ENCODE measurements at places on chromosomes 2 and 18. TPM values are rescaled to one million over a fixed set of nuclear protein-coding genes. Genes with fewer than 3 reads are reported as not detected.
A peak's percentile ranks its signal among the peaks of the same experiment; 100 is the strongest.

HES6 gene
- total RNA-seq: 3.3 TPM

LGALSL gene
- total RNA-seq: 1.3 TPM

GRCh38 chr18:57727952-57728807, 74.9 kb downstream of the ATP8B1 start:
- no peak overlapping the region for H3K4me3 ChIP-seq
- no peak for DNase-seq
- H3K36me3 ChIP-seq: peaks cover 5% of the 10 kb centered on the region
- H3K27me3 ChIP-seq: no peaks in the 10 kb centered on the region
- H3K4me1 ChIP-seq: no peaks in the 10 kb centered on the region
- H3K27ac ChIP-seq: no peak overlapping the region

DNA sequence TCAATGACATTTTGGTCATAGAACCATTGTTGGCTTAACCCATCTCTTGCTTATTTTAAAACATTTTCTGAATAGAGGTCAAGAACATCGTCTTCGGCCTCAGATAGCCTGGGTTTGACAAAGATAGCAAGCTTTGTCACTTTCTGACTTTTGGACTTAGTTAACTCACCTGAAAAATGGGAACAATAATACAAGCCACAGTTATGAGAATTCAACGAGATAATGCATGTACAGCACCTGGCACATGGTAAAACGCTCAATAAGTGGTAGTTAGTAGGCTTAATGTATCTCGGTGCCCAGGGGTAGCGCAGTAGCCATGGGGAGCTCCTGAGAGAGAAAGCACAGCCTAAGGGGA, 446 bp upstream of the COPS7B start:
- H3K27ac ChIP-seq: peak overlapping the region; percentile 88
- H3K4me3 ChIP-seq: peak overlapping the region; percentile 79
- no peak for DNase-seq
- peaks cover 67% of the 10 kb centered on the region for H3K4me1 ChIP-seq
- H3K27me3 ChIP-seq: no peaks in the 10 kb centered on the region

DNA sequence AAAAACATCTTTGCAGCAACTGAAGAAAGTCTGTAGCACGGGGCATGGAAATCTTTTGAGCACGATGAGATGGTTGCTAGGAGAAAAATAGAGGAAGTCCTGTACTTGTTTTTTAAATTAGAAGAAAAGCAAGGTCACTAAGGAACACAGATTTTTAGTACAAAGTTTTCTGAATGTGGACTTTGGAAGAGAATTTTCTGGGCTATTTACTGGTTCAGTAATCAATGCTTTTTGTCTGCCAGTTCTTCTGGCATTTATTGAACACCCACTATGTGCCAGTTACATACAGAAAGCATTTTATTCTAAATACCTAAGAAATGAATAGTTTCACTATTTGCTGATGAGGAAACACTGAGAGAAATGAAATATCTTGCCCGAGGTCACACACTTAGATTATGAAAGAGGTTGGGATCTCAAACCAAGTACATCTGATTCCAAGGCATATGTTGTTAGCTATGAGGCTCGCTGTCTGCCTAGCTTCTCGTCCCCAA, 15.6 kb upstream of the MAP3K20 start:
- H3K27me3 ChIP-seq: peaks cover 14% of the 10 kb centered on the region
- no peak overlapping the region for H3K27ac ChIP-seq
- no peaks in the 10 kb centered on the region for H3K4me1 ChIP-seq
- no peak overlapping the region for H3K4me3 ChIP-seq
- DNase-seq: no peak
- no peaks in the 10 kb centered on the region for H3K36me3 ChIP-seq

CTAGE1 gene
- total RNA-seq: not detected

GRCh38 chr18:56702946-56703345, 51.8 kb downstream of the WDR7 start:
- DNase-seq: peak; percentile 15
- no peak overlapping the region for H3K4me3 ChIP-seq
- H3K36me3 ChIP-seq: no peaks in the 10 kb centered on the region
- H3K4me1 ChIP-seq: no peaks in the 10 kb centered on the region

DNA sequence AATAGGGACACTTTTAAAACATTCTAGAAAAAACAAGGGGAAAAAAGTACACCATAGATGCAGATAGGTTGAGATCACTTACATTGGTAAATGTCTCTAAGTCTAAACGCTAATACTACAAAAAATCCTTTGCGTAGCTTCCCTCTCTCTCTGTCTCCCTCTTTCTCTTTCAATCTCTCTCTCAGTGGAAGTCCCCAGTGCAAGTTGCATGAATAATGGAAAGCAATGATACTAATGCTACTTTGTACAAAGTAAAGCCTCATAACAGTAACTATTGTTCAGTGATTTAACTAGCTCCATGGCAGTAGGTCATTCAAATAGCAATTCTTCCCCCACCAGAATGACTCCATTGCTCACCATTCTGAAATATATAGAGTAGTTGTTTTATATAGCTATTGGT, 12.8 kb downstream of the MEIS1 start:
- H3K27ac ChIP-seq: no peak overlapping the region
- H3K27me3 ChIP-seq: peaks cover 16% of the 10 kb centered on the region
- no peaks in the 10 kb centered on the region for H3K4me1 ChIP-seq
- no peak overlapping the region for H3K4me3 ChIP-seq
- DNase-seq: no peak

GRCh38 chr2:140178234-140178633, 1398.0 kb upstream of the NXPH2 start:
- no peak for DNase-seq
- H3K27me3 ChIP-seq: no peaks in the 10 kb centered on the region
- H3K36me3 ChIP-seq: no peaks in the 10 kb centered on the region

ZNF892 gene
- 2.7 TPM for total RNA-seq

G6PC2 gene
- total RNA-seq: not detected

GRCh38 chr2:17309741-17310339, 208.4 kb downstream of the RAD51AP2 start:
- no peaks in the 10 kb centered on the region for H3K36me3 ChIP-seq
- no peaks in the 10 kb centered on the region for H3K27me3 ChIP-seq
- H3K4me1 ChIP-seq: no peaks in the 10 kb centered on the region

GRCh38 chr18:25349926-25350487, 2.0 kb downstream of the ZNF521 start:
- peak overlapping the region; percentile 68 for H3K4me3 ChIP-seq
- H3K4me1 ChIP-seq: peaks cover 10% of the 10 kb centered on the region
- H3K27me3 ChIP-seq: peaks cover 48% of the 10 kb centered on the region
- DNase-seq: no peak

DNA sequence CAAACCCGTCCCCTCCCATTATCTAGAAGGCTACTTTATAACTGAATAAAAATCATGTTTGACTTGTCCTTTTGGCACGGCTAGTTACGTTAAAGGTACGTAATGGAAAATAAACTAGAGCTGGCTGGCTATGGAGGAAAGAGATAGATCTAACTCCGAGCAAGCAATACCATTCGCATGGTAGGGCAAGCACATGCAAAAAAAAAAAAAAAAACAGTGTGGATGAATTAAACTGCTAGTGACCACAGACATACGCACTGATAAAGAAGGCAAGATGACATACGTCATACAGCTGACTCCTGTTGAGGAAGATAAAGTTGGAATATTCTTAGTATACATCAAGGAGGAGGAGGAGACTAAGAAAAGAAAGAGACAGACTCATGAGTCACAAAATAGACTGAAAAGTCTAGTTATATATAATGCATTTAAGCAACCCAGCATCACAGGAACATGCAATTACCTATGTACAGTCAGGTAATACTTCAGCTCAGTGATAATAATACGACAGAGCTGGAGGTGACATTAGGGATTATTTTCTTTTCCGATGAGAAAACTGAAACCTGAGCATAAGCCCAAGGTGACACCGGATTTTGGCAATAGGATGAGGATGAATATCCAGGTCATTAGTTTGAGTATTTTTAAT, 37.9 kb upstream of the NARS1 start:
- peaks cover 14% of the 10 kb centered on the region for H3K36me3 ChIP-seq
- peaks cover 21% of the 10 kb centered on the region for H3K4me1 ChIP-seq
- no peak overlapping the region for H3K27ac ChIP-seq
- H3K4me3 ChIP-seq: no peak overlapping the region

POTEJ gene
- not detected for total RNA-seq

DNA sequence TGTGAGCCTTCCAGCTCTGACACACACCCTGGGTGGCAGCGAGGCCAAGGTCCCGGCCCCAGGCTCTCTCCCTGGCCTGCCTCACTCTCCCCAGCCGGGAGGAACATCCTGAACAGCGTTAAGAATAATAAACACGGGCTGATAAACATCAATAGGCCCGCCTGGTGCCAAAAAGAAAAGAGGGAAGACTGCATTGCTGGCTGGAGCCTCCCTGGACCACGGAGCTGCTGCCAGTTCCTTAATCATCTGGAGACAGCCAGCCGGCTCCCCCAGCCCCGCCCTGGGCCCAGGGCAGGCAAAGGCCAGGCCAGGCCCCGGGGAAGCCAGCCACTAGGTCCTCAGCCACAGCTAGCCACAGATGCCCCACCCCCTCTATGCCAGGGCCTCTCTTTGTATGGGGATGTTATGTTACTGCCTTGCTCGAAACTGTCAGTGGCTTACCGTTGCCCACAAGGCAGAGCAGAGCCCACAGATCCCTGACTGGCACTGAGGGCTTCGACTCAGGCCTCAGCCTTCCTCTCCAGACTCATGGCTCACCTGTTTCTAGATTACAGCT, 293.7 kb downstream of the DYSF start:
- H3K27ac ChIP-seq: no peak overlapping the region
- peaks cover 2% of the 10 kb centered on the region for H3K27me3 ChIP-seq
- H3K36me3 ChIP-seq: no peaks in the 10 kb centered on the region
- H3K4me1 ChIP-seq: no peaks in the 10 kb centered on the region
- no peak for DNase-seq

DGUOK gene
- total RNA-seq: 102 TPM

CAPN14 gene
- 0.19 TPM for total RNA-seq

- peaks cover 5% of the 10 kb centered on the region for H3K27me3 ChIP-seq
- H3K36me3 ChIP-seq: no peaks in the 10 kb centered on the region
- no peak overlapping the region for H3K27ac ChIP-seq
- H3K4me1 ChIP-seq: no peaks in the 10 kb centered on the region
- no peak overlapping the region for H3K4me3 ChIP-seq
- no peak for DNase-seq
These were observed 31.2 kb downstream of the RBM45 start for GRCh38 chr2:178143481-178143880.

DNA sequence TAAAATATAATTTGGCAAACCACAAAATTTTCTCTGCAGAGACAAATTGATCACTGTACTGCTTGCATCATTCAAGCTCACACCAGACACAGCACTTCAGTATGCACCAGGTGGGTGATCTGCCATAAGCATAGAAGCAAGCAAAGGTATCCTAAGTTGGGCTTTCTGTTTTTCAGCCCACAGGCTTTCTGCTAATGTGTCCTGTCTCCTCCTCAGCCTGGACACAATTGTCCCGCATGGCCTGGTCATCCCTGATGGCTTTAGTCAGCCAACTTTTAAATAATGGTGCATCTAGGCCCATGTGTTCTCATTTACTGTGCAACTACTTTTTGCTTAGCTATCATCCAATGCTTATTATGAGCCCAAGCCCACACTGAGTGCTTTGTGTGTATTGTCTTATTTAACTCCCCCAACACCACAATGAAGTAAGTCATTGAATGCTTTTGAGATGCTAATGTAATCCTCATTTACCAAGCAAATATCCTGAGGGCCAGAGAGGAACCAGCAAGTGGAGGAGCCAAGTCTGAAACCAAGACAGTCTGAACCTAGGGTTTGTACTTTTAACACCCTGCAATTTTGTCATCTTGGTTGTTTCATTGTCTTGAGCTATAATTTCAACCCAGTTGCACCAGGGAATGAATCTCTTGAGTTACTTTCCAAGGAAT, 111.2 kb upstream of the SETBP1 start:
- no peak overlapping the region for H3K4me3 ChIP-seq
- no peak overlapping the region for H3K27ac ChIP-seq
- H3K36me3 ChIP-seq: no peaks in the 10 kb centered on the region
- no peak for DNase-seq
- no peaks in the 10 kb centered on the region for H3K4me1 ChIP-seq

DNA sequence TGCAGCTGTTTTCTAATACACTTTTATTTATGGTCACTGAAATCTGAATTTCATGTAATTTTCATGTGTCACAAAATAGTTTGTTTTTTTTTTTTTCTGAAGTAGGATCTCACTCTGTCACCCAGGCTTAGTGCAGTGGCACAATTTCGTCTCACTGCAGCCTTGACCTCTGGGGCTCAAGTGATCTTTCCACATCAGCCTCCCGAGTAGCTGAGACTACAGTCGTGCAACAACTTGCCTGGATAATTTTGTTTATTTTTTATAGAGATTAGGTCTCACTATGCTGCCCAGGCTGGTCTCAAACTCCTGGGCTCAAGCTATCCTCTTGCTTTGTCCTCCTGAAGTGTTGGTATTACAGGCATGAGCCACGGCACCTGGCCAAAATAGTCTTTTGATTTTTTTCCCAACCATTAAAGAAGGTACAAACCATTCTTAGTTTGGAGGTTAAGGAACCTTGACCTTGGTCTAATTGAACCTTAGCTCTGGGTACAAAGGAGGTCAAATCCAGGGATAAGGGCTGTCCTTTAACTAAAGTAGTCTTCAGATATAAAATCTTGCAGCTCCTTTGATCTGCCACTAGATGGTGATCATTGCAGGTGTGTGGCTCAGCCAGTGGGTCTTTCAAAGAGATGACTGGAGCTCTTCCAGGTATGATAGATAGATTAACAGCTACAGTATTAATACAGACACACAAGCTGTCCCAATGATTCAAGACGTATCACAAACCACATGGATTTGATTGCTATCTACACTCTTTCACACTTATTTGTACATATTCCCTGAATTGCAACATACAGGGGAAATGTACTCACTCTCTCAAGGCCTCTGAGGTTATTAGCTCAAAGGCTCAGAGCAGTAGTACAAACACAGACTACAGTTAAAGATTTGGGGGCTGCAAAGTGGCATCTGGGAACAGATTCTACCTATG, 4.7 kb upstream of the KRCC1 start:
- H3K36me3 ChIP-seq: peaks cover 2% of the 10 kb centered on the region
- no peak overlapping the region for H3K4me3 ChIP-seq
- H3K4me1 ChIP-seq: peaks cover 14% of the 10 kb centered on the region
- H3K27me3 ChIP-seq: no peaks in the 10 kb centered on the region
- no peak overlapping the region for H3K27ac ChIP-seq

NOL4 gene
- total RNA-seq: not detected

GRCh38 chr2:163351143-163351542, 384.7 kb downstream of the FIGN start:
- H3K4me1 ChIP-seq: no peaks in the 10 kb centered on the region
- H3K36me3 ChIP-seq: no peaks in the 10 kb centered on the region
- H3K4me3 ChIP-seq: no peak overlapping the region
- peaks cover 6% of the 10 kb centered on the region for H3K27me3 ChIP-seq

- H3K36me3 ChIP-seq: no peaks in the 10 kb centered on the region
- H3K27ac ChIP-seq: no peak overlapping the region
- no peak for DNase-seq
- H3K4me3 ChIP-seq: no peak overlapping the region
- H3K4me1 ChIP-seq: peaks cover 18% of the 10 kb centered on the region
These were observed 206.8 kb downstream of the VAPA start for GRCh38 chr18:10120622-10121021.
